CD8-positive, alpha-beta T cell (primary cell): ENCODE measurements at places on chromosomes 5 and 9.
A peak's percentile ranks its signal among the peaks of the same experiment; 100 is the strongest.

- DNase-seq, result no peak
Observed at GRCh38 chr9:72864327-72864726, 88.5 kb downstream of the ALDH1A1 start.

DNA sequence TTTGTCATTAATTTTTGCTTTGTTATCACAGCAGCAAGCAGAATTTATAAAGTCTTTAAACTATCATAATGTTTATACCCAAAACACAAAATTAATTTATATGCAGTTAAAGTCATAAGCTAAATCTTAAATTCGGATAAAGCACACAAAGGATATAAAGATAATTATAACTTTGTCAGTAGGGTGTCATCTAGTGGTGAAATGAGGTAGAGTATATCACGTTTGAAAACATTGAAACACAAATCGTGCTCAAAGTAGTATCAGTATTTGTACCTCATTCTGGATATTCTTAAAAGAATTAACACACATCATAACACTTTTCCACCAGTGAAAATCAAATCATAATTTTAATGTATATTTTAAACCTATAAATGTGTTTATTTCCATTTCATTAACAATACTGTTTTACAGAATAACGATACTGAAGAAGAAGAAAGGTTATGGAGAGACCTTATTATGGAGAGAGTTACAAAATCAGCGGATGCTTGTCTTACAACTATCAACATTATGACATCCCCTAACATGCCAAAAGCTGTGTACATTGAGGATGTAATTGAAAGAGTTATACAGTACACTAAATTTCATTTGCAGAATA is 129.5 kb downstream of the NIPBL start:
- no peak for DNase-seq

- DNase-seq, result no peak
Observed at GRCh38 chr9:134442486-134443173, 116.4 kb downstream of the RXRA start.

- no peak for DNase-seq
Observed at GRCh38 chr9:123157221-123157620, 111.2 kb downstream of the STRBP start.

GRCh38 chr9:114987116-114987515 is 56.7 kb upstream of the TNFSF8 start:
- no peak for DNase-seq

- DNase-seq, result no peak
Observed at GRCh38 chr9:30280229-30280900, 2104.1 kb upstream of the ACO1 start.

DNA sequence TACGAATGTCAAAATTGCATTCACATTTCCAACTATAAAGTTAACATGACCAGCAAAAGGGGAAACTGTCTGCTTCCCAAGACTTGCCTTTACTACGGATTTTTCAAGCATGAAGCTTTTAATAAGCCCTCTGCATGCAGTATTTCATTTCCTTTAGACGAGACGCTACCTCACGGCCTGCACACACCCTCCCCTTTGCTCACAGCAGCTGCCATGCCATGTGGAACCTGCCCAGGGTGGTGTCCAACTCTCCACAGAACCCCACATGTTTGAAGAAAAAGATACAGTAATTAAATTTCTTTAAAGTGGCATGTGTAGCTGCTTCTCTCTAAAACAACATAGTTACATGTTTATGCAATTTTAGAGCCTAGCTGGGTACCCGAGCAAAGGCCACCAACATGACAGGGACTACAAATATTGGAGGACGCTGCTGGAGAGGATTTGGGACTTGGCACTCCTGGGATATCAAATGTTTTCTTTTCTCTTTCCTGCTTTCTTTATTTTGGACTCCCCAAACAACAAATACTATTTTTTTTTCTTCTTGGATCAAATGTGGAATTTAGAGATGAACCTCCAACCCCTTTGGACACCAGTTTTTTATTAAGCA is 256.9 kb upstream of the PCSK5 start:
- no peak for DNase-seq

GRCh38 chr9:88905506-88905905 is 85.8 kb upstream of the S1PR3 start:
- no peak for DNase-seq

DNA sequence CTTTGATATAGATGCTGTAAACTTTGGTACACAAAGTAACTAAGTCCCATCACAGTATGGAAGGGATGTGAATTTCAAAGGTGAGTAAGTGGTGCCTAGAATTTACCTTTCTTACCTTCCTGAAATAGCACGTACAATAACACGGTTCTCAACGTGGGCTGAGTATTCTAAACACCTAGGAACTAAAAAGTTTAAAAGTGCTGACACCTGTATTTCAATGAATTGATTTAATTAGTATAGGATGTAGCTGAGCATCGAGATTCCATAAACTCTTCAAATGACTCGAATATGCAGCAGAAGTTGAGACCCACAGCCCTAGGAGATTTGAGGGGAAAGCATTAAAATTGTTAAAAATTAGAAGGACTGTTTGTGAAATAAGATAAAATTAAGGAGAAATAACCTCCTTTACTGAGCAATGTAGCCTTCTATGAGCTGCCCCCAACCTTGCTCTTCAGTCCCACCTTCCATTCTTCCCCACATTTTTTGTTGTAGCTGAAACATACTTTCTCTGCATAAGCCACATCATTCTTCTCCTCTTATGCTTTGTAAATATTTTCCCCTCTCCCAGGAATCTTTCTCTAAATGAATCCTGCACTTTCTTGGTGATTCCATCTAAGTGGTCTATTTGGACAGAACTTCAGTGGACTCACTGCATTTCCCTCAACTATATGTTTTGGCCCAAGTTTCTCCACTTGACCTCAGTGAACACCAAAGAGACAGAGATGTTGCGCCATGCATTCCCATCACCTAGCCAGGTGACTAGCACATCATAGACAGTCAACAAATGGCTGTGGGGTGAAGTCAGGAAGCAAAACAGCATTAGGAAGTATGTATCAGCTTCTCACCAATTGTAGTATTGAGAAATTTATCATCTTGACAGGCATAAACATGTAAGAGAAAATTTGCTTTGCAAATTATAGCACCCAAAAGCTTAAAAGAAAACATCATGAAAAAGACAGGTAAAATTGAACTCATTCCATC is 156.5 kb upstream of the TAS2R1 start:
- no peak for DNase-seq

DNA sequence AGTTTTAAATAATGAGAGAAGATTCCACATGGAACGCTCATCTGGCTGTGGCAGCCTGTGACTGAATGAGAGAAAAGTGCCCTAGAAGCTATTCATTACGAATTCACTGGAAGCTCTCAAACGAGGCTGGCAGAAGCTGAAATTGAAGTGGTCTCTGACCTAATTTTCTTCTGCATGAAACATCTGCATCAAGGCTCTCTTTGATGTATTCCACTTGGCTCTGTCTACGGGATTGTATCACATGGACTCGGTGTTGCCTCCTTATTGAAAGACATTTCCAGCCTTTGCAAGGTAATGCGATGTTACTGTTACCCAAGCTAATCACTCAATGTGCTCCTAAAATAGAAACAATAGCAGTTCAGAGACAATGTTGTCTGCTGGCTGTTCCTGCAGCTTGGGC is 246.9 kb upstream of the ZNF462 start:
- no peak for DNase-seq

GRCh38 chr9:92328225-92328624 is 2.5 kb downstream of the CENPP start:
- DNase-seq, result peak; percentile 19

DNA sequence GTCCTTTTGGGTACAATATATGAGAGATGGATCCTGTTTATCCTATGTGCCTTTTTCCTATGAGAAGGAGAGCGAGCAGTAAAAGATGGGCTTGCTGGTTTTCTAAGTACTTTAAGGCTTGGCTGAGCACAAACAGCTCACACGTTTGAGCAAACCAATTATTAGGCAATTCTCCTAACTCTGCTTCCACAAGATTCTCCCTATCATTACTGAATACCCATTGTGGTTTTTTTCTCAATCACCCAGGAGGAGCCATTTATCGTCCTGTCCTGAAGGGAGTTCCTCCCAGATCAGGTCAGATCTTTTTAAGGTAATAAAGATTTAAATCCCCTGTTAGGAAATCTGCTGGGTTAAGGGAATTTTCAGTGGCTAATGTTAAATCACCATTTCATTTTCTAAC is 19.4 kb upstream of the C1QTNF3 start:
- no peak for DNase-seq

- DNase-seq, result no peak
Observed at GRCh38 chr5:150522504-150523414, 14.8 kb downstream of the NDST1 start.

DNA sequence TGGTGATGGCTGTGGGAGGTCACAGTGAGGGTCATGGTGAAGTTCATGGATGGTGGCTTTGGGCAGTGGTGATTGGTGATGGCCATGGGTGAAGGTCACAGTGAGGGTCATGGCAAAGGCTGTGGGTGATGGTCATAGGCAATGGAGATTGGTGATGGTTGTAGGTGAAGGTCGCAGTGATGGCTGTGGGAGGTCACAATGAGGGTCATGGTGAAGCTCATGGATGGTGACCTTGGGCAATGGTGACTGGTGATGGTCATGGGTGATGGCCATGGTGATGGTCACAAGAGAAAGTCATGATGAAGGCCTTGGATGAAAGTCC is 115.6 kb upstream of the IRX4 start:
- DNase-seq, result no peak

- no peak for DNase-seq
Observed at GRCh38 chr5:65989158-65989557, 62.8 kb downstream of the ERBIN start.

DNA sequence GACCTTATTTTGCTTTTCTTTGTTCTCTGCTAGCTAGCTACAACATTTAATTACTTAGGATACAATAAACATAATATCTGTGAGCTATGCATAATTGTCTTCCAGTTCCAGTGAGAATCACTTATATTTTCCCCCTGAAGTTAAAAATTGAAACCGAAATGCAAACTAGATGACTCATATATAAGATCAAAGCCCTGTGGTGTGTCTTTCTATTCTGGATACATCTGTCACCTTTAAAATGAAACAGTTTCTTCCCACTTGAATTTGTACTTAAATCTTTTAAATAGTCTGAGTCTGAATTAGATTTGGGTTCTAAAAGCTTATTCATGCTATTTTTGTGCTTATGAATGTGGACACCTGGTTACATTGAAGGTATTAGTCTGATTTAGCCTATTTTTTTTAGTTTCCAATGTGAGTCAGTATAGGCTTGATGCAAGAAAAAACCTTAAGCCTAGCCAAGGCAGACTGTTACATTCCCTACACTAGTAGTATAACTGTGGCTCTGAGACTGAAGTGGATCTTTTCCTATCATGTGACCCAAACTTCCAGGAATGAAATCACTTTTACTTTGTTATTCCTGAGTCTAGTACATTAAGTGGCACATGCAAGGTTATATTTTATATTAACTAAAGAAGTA is 703.5 kb upstream of the RGMB start:
- DNase-seq, result no peak

- DNase-seq, result no peak
Observed at GRCh38 chr5:141515141-141515540, 26.3 kb downstream of the PCDHGC5 start.

GRCh38 chr5:10699987-10700386 is 61.0 kb downstream of the DAP start:
- peak; percentile 15 for DNase-seq

GRCh38 chr5:1111241-1111726 is 579 bp downstream of the SLC12A7 start:
- no peak for DNase-seq

GRCh38 chr5:36777105-36777757 is 99.3 kb upstream of the NIPBL start:
- no peak for DNase-seq

DNA sequence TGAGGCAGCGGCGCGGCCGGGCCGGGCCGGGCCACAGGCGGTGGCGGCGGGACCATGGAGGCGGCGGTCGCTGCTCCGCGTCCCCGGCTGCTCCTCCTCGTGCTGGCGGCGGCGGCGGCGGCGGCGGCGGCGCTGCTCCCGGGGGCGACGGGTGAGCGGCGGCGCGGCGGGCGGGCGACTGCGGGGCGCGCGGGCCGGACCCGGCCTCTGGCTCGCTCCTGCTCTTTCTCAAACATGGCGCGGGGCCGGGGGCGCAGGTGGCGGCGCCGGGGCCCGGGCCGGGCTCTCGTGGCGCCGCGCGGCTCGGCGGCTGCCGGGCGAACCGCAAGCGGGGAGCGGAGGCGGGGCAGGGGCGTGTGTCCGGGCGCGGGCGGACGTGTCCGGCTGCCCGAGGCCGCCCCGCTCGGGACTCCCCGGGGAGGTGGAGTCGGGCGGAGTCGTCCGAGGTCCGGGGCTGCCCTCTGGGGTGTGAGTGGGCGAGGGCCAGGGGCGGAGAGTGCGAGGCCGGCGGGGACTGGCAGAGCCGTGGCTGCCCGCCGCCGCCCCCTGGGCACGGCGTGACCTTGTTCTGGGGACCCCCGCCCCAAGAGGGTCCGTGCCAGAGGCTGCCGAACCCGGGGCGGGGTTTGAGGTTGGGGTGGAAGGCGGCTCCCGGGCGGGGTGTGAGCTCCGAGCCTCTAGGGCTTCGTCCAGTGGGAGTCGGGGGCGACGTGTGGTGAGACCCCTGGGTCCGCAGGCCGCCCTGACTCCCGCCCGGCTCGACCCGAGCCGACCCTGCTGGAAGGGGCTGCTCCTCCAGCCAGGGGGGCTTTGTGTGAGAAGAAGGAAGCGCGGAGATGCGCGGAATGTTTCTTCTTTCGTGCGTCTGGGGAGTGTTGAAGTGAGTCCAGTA is 485 bp downstream of the TGFBR1 start:
- DNase-seq, result no peak

- no peak for DNase-seq
Observed at GRCh38 chr5:143128412-143129071, 274.9 kb downstream of the NR3C1 start.

DNA sequence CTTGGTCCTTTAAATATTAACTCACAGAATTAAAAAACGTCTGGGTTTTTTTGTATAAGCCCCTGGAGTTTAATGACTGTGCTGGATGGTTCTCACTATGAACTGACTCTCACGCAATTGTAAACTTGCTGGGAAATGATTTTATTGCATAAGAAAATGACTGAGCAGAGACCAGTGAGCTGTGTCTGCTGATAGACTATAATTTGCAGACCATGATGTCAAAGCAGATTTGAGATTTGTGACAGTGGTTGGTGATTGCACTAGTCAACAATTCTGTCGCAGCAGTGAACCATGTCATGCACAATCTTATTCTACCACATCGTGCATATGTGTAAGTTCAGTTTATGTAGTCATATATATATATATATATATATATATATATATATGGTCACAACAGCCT is 85.7 kb upstream of the C9orf72 start:
- DNase-seq, result no peak

- no peak for DNase-seq
Observed at GRCh38 chr5:176692326-176692725, 45.0 kb downstream of the TSPAN17 start.

- DNase-seq, result no peak
Observed at GRCh38 chr5:158752656-158752973, 347.1 kb downstream of the EBF1 start.

- DNase-seq, result no peak
Observed at GRCh38 chr9:10614196-10614800, 1.5 kb upstream of the PTPRD start.

- no peak for DNase-seq
Observed at GRCh38 chr9:77495834-77496671, 152.1 kb downstream of the GNA14 start.

DNA sequence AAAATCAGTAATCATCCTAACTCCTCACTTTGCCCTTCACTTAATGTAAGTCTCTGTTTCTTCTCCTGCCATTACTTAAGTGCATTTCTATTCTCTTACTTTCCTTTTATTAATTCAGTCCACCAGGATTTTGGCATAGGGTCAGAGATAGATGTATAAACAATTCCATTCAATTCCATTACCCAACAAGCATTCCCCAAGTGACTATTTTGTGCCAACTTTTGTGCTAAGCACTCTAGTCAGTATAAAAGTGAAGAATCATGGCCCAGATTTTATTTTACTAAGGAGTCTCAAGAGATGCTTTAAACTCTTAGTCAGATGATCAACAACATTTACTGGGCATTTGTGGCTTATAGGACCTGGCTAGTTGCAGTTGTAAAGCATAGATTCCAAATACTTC is 159.3 kb downstream of the DMAC1 start:
- no peak for DNase-seq
